HS-5 (cell line): ENCODE measurements at places on chromosomes 3 and 15.

- no peak for DNase-seq
Observed at GRCh38 chr3:9395570-9396300, 1.7 kb upstream of the SETD5 start.

DNA sequence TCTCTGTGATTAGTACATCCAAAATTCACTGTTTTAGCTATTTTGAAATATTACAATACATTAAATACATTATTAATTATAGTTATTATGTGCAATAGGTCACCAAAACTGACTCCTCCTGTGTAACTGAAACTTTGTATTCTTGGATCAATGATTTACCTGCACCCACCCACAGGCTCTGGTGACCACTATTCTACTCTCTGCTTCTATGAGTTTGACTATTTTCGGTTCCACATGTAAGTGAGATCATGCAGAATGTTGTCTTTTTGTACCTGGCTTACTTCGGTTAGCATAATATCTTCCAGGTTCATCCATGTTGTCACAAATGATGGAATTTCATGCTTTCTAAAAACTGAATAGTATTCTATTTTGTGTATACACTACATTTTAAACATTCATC, 43.8 kb downstream of the SLC2A2 start:
- no peak for DNase-seq

- DNase-seq = no peak
Observed at GRCh38 chr15:67741308-67741707, 84.0 kb upstream of the SKOR1 start.

DNA sequence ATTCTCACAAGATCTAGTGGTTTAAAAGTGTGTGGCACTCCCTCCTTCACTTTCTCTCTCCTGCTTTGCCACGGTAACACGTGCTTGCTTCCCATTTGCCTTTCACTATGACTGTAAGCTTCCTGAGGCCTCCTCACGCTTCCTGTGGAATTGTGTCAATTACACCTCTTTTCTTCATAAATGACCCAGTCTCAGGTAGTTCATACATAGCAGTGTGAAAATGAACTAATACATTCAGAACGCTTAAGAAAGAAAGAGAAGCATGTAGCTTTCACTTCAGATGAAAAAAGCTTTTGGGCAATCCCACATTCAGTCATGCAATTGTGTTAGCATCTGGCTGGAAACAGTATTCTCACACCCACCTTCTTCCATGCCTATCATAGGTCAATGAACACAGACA, 24.4 kb downstream of the P3H2 start:
- no peak for DNase-seq

DNA sequence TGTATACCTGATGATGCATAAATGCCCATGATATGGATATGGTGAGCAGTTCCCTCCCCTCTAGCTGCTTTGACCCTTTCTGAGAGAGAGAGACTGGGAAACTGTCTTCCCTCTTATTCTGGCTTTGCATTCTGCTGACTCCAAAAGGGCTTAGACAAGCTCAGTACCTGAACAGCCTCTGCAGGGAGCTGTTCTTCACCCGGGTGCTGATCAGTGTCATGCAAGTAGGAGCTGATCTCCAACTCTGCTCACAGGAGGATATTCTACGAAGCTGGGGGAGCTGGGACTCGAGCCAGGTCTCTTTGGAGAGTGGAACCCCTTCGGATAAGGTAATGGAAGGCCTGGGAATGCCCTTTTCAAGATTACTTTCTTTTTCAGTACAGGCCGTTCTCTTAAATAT, 237.1 kb downstream of the RYR3 start:
- no peak for DNase-seq

DNA sequence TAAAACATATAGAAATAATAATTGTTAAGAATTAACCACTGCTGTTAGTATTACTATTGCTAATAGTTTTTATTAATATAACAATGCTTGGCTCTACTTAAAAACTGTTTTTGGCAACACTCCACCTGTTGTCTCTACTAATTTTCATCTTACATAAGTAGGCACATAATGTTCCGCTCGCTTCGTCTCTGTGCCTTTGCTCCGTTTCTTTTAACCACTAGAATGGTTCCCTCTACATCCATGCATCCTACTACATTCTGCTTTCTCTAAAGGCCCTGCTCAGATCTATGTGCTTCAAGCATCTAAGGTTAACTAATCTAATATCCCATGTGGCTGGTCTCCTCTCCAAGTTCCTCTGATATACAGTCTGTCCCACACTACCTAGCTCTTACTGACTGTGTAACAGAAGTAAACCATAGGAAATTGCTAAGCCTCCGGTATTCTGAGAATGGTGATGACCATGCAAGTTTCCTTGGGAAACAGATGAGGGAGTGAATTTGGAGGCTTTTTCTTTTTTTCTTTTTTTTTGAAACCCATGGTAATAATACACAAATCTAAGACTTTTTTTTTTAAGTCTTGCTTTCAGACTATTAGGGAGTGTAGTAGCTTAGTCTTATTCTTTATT, 138.3 kb downstream of the P3H2 start:
- no peak for DNase-seq

GRCh38 chr15:71448688-71449114, 333.4 kb downstream of the THSD4 start:
- DNase-seq = peak; percentile 38

- no peak for DNase-seq
Observed at GRCh38 chr3:151726016-151726415, 7.7 kb upstream of the AADACL2 start.

DNA sequence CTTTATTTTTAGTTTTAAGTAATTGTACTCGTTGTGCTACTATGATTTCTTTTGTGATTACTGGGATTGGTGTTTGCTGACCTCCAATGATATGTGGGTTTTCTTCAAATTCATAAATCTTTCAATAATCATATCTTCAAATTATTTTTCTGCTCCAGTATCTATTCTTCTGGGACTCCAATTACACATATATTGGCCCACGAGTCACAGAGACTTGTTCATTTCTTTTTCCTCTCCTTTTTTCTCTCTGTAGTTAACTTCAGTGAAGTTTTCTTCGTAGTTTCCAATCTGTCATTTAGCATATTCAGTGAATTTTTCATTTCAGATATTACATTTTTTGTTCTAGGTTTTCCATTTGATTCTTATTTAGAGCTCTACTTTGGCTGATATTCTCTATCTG, 21.4 kb downstream of the RFX7 start:
- no peak for DNase-seq

DNA sequence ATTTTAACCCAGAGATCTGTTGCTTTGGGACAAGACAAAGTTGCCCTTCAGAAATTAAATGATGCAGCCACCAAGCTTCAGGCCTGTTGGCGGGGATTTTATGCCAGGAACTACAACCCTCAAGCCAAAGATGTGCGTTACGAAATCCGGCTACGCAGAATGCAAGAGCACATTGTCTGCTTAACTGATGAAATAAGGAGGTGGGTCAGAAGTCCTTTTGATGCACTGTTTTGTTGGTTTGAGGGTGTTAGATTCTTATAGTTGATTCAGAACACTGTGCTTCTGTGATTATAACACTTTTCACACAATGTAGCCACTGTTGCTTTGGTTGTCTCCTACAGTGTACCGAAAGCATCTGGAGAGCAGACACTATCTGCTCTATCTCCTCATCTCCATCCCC, 20.8 kb upstream of the NXPE3 start:
- no peak for DNase-seq

GRCh38 chr3:152428577-152428976, 159.8 kb downstream of the MBNL1 start:
- no peak for DNase-seq

- no peak for DNase-seq
Observed at GRCh38 chr15:50126072-50126471, 7.0 kb upstream of the ATP8B4 start.
